ENCODE measurements at places on chromosomes 7 and 10. TPM values are rescaled to one million over a fixed set of nuclear protein-coding genes. Genes with fewer than 3 reads are reported as not detected.

- peaks cover 7% of the 10 kb centered on the region for H3K36me3 ChIP-seq
- H3K4me1 ChIP-seq: peaks cover 16% of the 10 kb centered on the region
- peak overlapping the region; percentile 7 for H3K27ac ChIP-seq
- no peak for DNase-seq
- H3K4me3 ChIP-seq: no peak overlapping the region
These were observed 73.7 kb downstream of the BMPR1A start for GRCh38 chr10:86830043-86830591.

MCM10 gene
- total RNA-seq: 12.5 TPM

- H3K27ac ChIP-seq: peak overlapping the region; percentile 81
- H3K4me3 ChIP-seq: no peak overlapping the region
- no peak for DNase-seq
- peaks cover 15% of the 10 kb centered on the region for H3K36me3 ChIP-seq
- no peaks in the 10 kb centered on the region for H3K27me3 ChIP-seq
- peaks cover 35% of the 10 kb centered on the region for H3K4me1 ChIP-seq
These were observed 24.5 kb downstream of the FOXK1 start for GRCh38 chr7:4706384-4707216.

GRCh38 chr10:122333037-122333436, 41.5 kb upstream of the PLEKHA1 start:
- H3K36me3 ChIP-seq: no peaks in the 10 kb centered on the region
- H3K27ac ChIP-seq: no peak overlapping the region
- DNase-seq: no peak
- no peaks in the 10 kb centered on the region for H3K4me1 ChIP-seq

DNA sequence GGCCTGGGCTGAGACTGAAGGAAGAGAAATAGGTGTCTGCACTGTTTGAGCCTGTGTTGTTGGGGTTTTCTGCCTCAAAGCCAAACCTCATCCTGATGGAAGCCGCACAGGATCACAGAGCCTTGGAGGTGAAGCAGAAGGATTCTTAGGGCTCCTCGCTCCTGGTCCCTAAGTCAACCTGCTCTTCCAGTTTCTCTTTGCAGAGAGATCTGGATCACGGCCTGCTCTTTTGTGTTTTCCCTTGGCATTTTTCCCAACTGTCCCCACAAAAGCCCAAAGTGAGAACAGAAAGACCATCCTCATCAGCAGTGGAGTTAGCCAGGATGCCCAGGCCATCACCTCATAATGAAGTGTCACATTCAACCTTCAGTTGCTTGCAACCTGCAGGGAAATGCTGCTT, 20.3 kb upstream of the PPIA start:
- H3K4me1 ChIP-seq: peaks cover 2% of the 10 kb centered on the region
- H3K27me3 ChIP-seq: no peaks in the 10 kb centered on the region
- H3K36me3 ChIP-seq: no peaks in the 10 kb centered on the region
- no peak overlapping the region for H3K4me3 ChIP-seq
- H3K27ac ChIP-seq: no peak overlapping the region

DNA sequence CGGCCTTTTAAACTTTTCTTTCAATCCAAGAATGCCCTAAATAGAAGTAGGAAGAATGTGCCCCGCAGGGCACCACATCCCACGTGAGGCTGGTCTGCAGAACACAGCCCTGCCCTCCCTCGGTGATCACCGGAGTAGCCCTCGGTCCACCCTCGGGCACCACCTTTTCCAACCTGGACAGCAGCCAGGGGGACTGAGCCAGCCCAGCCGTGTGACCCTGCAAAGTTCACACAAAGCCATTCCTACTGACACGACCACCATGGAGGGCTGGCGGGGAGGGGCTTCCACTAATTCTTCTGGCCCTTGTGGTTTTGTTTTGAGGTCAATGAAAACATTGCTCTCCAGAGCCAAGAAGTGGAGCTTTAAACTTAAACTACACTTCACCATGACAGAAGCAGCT, 132.2 kb downstream of the TCERG1L start:
- H3K36me3 ChIP-seq: no peaks in the 10 kb centered on the region
- H3K27ac ChIP-seq: no peak overlapping the region
- H3K27me3 ChIP-seq: no peaks in the 10 kb centered on the region
- no peak for DNase-seq
- no peak overlapping the region for H3K4me3 ChIP-seq

MBLAC1 gene
- total RNA-seq: 2.9 TPM

DNA sequence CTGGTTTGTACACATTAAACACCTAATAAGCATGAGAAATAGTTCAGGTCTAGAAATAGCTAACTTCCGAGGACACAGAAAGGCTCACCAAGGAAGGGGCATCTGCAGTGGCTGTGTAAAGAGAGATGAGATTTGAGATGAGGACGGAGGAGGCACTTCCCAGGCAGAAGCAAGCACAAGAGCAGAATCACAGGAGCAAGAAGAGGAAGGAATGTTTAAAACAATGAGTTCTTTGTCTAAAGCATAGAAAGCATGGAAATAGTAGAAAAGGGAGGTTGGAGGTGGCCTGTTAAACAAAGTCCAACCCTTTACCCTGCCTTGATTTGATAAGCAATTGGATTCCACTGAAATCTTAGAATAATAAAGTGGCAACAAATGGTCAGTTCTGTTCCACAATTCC, 11.6 kb upstream of the PON3 start:
- H3K36me3 ChIP-seq: peaks cover 41% of the 10 kb centered on the region
- no peak for DNase-seq
- no peak overlapping the region for H3K27ac ChIP-seq

DNA sequence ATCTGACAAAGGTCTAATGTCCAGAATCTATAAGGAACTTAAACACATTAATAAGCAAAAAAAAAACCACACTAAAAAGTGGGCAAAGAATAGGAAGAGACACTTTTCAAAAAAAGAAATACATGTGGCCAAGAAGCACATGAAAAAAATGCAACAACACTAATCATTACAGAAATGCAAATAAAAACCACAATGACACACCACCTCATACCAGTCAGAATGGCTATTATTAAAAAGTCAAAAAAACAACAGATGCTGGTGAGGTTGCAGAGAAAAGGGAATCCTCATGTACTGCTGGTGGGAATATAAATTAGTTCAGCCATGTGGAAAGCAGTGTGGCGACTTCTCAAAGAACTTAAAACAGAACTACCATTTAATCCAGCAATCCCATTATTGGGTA, 119.0 kb downstream of the LMBR1 start:
- no peak overlapping the region for H3K27ac ChIP-seq
- no peaks in the 10 kb centered on the region for H3K27me3 ChIP-seq
- no peak overlapping the region for H3K4me3 ChIP-seq

GRCh38 chr7:134685250-134685649, 38.6 kb downstream of the BPGM start:
- no peak overlapping the region for H3K4me3 ChIP-seq
- peaks cover 5% of the 10 kb centered on the region for H3K36me3 ChIP-seq
- H3K27me3 ChIP-seq: no peaks in the 10 kb centered on the region
- H3K4me1 ChIP-seq: peaks cover 7% of the 10 kb centered on the region
- no peak overlapping the region for H3K27ac ChIP-seq

DNA sequence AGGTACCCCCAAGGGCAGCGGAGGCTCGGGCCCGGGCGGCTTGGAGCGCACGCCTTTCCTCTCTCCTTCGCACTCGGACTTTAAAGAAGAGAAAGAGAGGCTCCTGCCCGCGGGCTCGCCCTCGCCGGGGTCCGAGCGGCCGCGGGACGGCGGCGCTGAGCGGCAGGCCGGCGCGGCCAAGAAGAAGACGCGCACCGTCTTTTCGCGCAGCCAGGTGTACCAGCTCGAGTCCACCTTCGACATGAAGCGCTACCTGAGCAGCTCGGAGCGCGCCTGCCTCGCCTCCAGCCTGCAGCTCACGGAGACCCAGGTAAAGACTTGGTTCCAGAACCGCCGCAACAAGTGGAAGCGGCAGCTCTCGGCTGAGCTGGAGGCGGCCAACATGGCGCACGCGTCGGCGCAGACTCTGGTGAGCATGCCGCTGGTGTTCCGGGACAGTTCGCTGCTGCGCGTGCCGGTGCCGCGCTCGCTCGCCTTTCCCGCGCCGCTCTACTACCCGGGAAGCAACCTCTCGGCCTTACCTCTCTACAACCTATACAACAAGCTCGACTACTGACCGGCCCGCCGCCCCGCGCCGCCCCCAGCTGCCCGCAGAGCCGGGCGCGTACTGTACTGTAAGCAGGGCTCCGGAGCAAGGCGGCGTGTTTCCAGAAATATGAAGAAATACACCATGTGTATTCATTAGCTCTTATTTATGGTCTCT, 1.8 kb downstream of the HMX2 start:
- H3K27me3 ChIP-seq: peaks cover 88% of the 10 kb centered on the region
- H3K36me3 ChIP-seq: no peaks in the 10 kb centered on the region
- peaks cover 22% of the 10 kb centered on the region for H3K4me1 ChIP-seq
- DNase-seq: peak; percentile 59
- peak overlapping the region; percentile 63 for H3K4me3 ChIP-seq
- H3K27ac ChIP-seq: no peak overlapping the region

DNA sequence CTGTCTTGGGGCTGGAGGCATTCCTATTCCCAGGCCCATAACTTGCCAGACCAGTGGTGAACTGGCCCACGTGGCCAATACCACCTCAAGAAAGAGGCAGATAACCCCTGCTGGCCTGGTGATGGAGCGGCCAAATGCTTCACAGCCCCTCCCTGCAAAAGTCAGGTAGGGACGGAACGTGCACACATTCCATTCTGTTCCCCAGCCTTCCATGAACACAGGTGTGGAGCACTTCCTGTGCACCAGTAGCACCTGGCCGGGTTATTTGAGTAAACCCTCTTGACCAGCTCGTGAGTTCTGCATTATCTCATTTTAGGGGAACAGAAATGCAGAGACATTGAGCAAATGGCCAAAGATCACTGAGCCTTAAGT, 134.4 kb downstream of the SH3PXD2A start:
- peaks cover 7% of the 10 kb centered on the region for H3K36me3 ChIP-seq
- no peak overlapping the region for H3K4me3 ChIP-seq
- DNase-seq: no peak
- H3K27me3 ChIP-seq: no peaks in the 10 kb centered on the region
- H3K27ac ChIP-seq: peak overlapping the region; percentile 82
- peaks cover 30% of the 10 kb centered on the region for H3K4me1 ChIP-seq

DNA sequence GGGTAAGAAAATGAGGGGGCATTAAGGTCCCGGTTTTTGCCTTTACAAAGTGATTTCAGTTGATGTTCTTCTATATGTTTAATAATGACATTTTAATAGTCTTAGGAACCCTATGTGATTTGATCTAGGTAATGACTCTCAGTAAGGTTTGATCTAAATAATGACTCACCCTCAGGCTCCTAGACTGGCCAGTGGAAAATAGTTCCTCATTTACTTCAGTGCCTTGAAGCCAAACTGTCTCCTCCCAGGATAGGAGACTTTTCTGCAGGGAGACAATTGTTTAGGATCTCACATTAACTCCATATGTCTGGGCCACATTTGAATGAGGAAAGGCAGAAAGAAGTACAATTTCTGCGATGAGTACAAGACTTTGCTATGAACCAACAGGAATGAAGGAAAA, 1331.9 kb downstream of the XPNPEP1 start:
- no peaks in the 10 kb centered on the region for H3K27me3 ChIP-seq
- H3K27ac ChIP-seq: no peak overlapping the region
- H3K4me1 ChIP-seq: peaks cover 13% of the 10 kb centered on the region
- no peak overlapping the region for H3K4me3 ChIP-seq

ITIH2 gene
- not detected for total RNA-seq

WASL gene
- 35.0 TPM for total RNA-seq

- H3K36me3 ChIP-seq: no peaks in the 10 kb centered on the region
- DNase-seq: no peak
- H3K4me3 ChIP-seq: no peak overlapping the region
- peaks cover 4% of the 10 kb centered on the region for H3K4me1 ChIP-seq
These were observed 111.1 kb downstream of the EBF3 start for GRCh38 chr10:129852829-129853561.

- no peak overlapping the region for H3K27ac ChIP-seq
- H3K27me3 ChIP-seq: peaks cover 89% of the 10 kb centered on the region
- H3K4me1 ChIP-seq: peaks cover 3% of the 10 kb centered on the region
These were observed 36.6 kb downstream of the RASGEF1A start for GRCh38 chr10:43230101-43230908.

SFMBT2 gene
- total RNA-seq: 2.0 TPM

CTTNBP2 gene
- 10.8 TPM for total RNA-seq

GRCh38 chr10:74544106-74544505, 282.3 kb upstream of the KAT6B start:
- H3K4me3 ChIP-seq: no peak overlapping the region
- DNase-seq: no peak
- no peaks in the 10 kb centered on the region for H3K27me3 ChIP-seq
- H3K36me3 ChIP-seq: no peaks in the 10 kb centered on the region
- H3K4me1 ChIP-seq: peaks cover 7% of the 10 kb centered on the region

AKR1C1 gene
- total RNA-seq: 4.2 TPM

- no peak overlapping the region for H3K27ac ChIP-seq
- peaks cover 21% of the 10 kb centered on the region for H3K4me1 ChIP-seq
- no peak for DNase-seq
- no peak overlapping the region for H3K4me3 ChIP-seq
- H3K36me3 ChIP-seq: peaks cover 2% of the 10 kb centered on the region
- H3K27me3 ChIP-seq: no peaks in the 10 kb centered on the region
These were observed 18.5 kb downstream of the HYAL4 start for GRCh38 chr7:123863461-123863860.

ENO4 gene
- total RNA-seq: 2.6 TPM

- H3K27me3 ChIP-seq: no peaks in the 10 kb centered on the region
- peak overlapping the region; percentile 94 for H3K27ac ChIP-seq
- DNase-seq: peak; percentile 98
- H3K36me3 ChIP-seq: peaks cover 2% of the 10 kb centered on the region
- peak overlapping the region; percentile 81 for H3K4me3 ChIP-seq
- peaks cover 55% of the 10 kb centered on the region for H3K4me1 ChIP-seq
These were observed 494 bp upstream of the BMPR1A start for GRCh38 chr10:86755740-86756510.

- H3K4me1 ChIP-seq: no peaks in the 10 kb centered on the region
- H3K27me3 ChIP-seq: no peaks in the 10 kb centered on the region
- H3K27ac ChIP-seq: no peak overlapping the region
- DNase-seq: no peak
- H3K4me3 ChIP-seq: no peak overlapping the region
These were observed 72.6 kb downstream of the SHH start for GRCh38 chr7:155739538-155740143.

PON1 gene
- total RNA-seq: not detected

- H3K27ac ChIP-seq: peak overlapping the region; percentile 31
- H3K36me3 ChIP-seq: no peaks in the 10 kb centered on the region
- peaks cover 10% of the 10 kb centered on the region for H3K4me1 ChIP-seq
These were observed 185.1 kb downstream of the NXPH1 start for GRCh38 chr7:8618441-8619070.

HOXA1 gene
- total RNA-seq: 13.7 TPM

DNA sequence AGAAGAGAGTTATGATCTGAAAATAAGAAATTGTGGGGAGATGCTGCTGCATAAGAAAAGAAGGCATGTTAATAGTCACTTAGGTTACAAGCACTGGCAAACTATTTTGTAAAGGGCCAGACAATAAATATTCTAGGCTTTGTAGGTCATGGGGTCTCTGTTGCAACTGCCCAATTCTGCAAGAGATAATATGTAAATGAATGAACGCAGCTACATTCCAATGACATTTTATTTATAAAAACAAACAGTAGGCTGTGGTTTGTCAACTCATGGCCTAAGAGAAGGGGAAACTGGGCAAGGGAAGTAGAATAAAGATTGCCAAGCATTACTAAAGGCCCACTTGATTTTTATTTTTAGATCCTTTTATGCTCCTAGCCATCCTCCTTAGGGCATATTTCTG, 133.1 kb downstream of the RAPGEF5 start:
- H3K4me1 ChIP-seq: peaks cover 37% of the 10 kb centered on the region
- no peak overlapping the region for H3K27ac ChIP-seq
- DNase-seq: no peak
- H3K27me3 ChIP-seq: no peaks in the 10 kb centered on the region
- peaks cover 9% of the 10 kb centered on the region for H3K36me3 ChIP-seq
- H3K4me3 ChIP-seq: no peak overlapping the region

THNSL1 gene
- total RNA-seq: 7.4 TPM

GRCh38 chr10:104488439-104488832, 134.8 kb downstream of the CFAP58 start:
- H3K27ac ChIP-seq: no peak overlapping the region
- peaks cover 5% of the 10 kb centered on the region for H3K4me1 ChIP-seq
- H3K4me3 ChIP-seq: no peak overlapping the region
- no peak for DNase-seq

All from mesothelial cell of epicardium (in vitro differentiated cells).